Posterior cingulate gyrus (tissue), 11 donors: ENCODE measurements at places on chromosomes 13 and 19.
A peak's percentile ranks its signal among the peaks of the same experiment; 100 is the strongest.

DNA sequence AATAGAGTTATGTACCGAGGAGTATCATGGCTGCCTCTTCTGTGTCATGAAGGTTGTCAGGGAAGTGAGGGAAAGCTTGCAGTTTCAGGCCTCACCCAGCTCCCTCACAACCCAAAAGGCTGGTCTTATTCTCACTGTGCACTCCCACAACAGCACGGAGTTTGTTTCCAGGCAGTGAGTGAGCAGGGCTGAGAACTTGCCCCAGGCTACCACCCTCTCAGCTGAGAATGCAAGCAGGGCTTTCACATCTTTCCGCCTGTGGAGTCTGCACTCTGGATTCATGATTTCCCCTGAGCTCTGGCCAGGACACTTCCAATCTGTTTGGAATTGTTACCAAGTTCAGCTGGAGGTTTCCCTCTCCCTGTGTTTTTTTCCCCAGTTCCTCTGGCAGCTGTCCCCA is 2284.7 kb upstream of the PCDH20 start:
- no peak for DNase-seq

GRCh38 chr13:97198753-97199152 is 23.4 kb upstream of the MBNL2 start:
- no peak for DNase-seq

- DNase-seq, result no peak
These were observed 70.5 kb downstream of the ZNF568 start for GRCh38 chr19:36986601-36987000.

DNA sequence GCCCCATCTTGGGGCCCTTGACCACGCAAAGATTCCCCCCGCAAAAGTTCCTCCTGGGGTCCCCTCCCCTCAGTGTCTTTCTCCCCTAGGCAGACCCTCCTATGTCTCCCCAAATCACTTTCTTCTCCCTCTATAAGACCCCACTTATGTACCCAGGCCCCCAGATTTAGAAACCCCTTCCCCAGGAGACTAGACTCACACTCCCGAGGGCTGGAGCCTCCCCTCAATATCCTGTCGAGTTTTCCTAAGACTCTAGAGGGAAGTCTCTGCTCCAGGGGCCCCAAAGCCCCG is 1.4 kb downstream of the SLC1A5 start:
- no peak for DNase-seq

- peak; percentile 45 for DNase-seq
These were observed 572 bp upstream of the FKBP8 start for GRCh38 chr19:18543814-18544475.

DNA sequence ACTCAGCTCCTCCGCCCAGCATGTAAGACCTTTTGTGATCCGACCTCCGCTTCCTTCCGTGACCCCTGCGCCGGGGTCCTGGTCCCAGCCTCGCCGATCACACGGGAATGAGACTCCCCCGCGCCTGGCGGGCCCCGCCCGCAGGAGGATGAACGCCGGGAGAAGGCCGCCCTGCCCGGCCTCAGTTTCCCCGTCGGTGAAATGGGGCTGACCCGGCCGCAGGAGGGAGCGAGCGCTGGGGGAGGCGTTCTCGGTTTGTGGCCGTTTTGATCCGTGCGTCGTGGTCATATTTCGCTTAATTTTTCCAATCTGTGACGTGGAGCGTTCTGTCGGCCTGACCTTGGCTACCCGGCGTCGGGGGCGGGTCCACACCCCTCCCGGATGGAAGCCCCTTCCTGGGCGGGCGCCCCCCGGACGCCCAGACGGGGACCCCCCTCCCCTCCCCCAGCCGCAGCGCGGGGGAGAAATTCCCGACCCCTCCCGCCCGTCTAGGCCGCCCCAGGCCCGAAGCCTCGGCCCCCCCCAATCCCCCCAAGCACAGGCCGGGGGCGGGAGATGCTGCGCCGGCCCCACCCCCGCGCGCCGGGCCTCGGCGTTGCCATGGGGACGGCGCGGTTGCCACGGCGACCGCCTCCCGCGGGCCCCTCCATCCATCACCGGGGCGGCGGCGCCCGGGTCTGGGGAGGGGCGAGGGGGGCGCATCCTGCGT is 11.1 kb downstream of the PALM start:
- DNase-seq, result peak; percentile 37

- no peak for DNase-seq
These were observed 20.7 kb downstream of the MAP4K1 start for GRCh38 chr19:38597075-38597474.

- no peak for DNase-seq
These were observed 1.3 kb downstream of the SHISA7 start for GRCh38 chr19:55441692-55442321.

GRCh38 chr13:86920961-86921360 is 750.2 kb upstream of the SLITRK5 start:
- DNase-seq, result no peak

DNA sequence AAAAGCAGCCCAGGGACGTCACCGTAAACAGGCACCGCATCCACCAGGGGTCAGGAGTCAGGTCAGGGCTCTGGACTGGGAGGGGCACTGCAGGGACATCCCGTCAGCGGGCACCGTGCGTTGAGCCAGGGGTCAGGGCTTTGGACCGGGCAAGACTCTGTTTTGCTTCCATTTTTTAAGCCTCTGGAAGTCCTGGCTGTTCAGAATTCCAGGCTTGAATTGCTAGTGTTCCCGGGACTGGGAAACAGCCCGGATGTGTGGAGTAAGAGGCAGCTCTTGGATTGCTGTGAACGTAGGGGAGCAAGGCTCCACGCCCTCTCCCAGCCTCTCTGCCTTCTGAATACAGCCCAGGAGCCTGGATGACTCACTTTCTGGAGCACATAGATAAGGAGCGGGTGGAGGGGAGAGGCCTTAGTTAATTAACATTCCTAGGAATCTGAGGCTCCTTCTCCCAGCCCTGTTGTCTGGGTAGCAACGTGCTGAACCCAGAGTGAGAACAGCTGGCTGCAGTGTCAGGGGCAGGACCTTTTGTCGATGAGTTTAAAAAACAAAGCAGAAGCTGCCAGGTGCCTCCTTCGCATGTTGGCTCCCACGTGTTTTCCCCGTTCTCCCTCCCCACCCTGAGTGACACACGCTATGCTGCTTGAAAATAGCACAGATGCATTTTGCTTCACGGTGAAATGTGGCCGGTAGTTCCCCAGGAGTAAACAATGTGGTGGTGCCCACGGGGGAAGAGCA is 21.9 kb downstream of the ATP11A start:
- peak; percentile 92 for DNase-seq

- DNase-seq, result no peak
These were observed 1.7 kb downstream of the NR2F6 start for GRCh38 chr19:17243830-17244617.

DNA sequence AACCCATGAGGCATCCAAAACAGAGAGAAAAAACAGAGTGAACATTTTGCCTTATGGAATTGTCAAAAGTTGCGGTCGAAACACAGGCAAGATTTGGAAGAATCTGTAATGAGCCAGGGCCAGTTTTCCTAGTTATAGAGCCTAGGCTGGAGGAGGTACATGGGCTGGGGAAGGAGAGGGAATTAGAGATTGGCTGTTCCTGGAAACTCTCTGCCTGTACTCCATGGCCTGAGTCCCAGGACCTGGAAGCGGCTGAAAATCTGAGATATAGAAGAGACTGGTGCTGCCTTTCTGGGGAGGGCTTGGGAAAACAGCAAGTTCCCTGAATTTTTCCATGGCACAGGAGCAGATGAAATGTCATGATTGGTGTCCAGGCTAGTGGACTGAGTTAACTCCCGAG is 122.8 kb upstream of the KLF12 start:
- no peak for DNase-seq

GRCh38 chr13:30224732-30225131 is 82.6 kb downstream of the KATNAL1 start:
- no peak for DNase-seq

DNA sequence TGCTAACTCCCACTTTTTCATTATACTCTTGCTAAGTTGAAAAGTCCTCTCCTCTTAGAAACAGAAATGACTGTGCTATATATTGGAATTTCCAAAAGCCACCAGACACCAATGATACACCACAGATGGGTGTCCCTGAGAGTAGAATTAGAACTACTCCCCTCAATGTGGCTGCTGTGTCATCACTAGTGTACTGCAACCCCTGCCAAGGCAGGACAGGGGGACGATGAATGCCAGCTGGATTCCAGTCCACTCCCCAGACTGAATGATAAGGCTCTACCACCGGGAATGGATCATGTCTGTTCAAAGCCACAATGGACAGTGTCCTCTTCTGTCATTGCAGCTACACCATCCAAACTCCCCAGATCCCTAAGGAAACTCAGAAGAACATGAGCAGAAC is 69.7 kb upstream of the EDNRB start:
- no peak for DNase-seq

DNA sequence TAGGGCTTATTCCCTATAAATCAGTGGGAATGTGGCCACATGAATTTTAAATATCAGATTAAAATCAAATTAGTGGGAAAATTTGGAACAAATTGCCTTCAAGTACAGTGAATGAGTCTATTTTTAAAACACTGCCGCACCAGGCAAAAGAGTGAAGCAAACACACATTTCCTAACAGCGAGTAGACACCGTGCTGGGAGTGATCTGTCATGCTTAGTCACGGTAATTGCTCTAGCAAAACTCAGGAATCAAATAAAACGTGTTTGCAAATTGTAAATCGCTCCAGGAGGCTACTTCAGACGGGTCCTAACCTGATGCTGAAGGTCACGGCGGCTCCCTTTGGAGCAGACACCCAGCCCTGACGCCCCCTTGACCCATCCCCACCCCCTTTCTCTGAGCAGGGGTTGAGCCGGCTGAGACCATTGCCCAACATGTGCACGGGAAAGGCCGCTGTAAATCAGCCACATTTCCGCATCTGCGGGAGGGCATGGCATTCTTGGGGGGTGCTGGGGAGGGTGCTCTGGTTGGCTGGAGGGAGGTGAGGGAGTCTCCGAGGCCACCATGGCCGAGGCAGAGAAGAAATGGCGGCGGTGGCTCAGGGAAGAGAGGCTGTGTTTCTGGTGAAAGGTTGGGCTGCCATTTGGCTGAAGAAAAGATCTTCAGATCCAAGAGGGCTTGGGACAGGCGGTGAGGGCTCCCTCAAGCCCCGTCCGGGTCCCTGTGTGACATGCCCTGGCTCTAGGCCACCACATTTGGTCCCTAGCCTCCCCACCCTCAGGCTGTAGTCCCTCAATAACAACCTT is 8.9 kb downstream of the CEBPA start:
- no peak for DNase-seq

GRCh38 chr19:17687857-17688784 is at the start of gene UNC13A:
TSS of gene UNC13A (minus strand) at chr19:17688354. CDS start at chr19:17688199, 155 bp downstream.
- DNase-seq, result peak; percentile 76

DNA sequence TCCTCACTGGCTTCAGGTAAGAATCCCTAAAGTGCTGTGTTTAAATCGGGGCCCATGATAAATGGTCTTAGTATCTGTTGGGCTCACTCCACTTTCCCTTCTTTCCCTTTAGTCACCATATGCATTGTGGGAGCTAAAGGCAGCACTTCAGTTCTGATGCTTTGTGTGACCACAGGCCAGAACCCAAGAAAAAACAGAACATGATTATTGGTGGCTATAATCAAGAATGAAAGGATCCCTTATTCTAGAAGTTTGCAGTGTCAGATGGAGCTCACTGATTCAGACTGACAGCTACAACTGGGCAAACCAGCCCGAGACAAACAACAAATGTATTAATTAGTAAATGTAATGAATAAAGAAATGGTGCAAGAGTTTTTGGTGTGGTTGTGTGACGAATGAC is 57.3 kb upstream of the POMP start:
- DNase-seq, result no peak

DNA sequence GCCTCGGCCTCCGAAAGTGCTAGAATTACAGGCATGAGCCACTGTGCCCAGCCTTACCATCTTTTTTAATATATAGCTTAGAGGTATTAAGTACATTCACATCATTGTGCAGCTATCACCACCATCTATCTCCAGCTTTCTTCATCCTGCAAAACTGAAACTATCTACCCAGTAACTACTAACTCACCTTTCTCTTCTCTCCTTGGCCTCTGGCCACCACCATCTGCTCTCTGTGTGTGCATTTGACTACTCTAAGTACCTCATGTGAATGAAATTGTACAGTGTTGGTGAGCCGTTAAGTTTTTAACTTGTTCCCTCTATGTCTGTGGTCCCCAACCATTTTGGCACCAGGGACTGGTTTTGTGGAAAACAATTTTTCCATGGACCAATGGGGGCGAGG is 56.1 kb downstream of the CDK8 start:
- no peak for DNase-seq

DNA sequence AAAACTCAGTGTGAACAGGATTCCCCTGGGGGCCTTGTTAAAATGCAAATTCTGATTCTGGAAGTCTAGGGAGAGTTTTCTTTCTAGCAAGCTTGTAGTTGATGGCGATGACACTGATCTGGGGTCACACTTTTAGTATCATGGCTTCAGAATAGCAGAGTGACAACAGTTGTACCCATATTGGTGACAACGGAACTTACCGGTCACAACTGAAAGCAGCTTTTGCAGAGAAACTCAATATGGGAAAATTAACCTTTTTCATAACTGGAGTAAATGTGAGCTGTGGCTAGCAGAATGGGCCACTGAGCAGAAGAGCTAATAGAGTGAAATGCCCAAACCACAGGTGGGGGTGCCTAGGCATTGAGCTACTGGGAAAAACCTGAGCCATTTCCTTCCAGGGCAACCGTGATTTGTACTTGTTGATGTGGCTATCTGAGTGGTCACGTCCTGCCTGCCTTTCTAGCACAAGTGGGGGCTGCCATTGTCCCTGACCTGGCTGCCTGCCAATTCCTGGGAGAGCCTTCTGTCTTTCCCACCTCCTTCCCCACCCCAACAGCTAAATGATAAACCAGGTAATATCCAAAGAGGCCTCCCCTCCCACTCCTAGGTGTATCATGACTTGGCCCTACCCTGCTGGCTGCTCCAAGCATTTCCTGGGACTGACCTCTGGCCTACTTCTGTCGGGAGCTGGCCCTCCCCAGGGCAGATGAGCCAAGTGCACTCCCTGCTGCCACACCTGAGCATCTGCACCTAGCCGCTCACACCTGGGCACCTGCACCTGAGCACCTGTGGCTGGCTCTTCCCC is 1.7 kb upstream of the SLC10A2 start:
- no peak for DNase-seq

GRCh38 chr13:75702476-75702875 is 66.3 kb downstream of the LMO7 start:
- no peak for DNase-seq

GRCh38 chr19:13060233-13060963 is 42.3 kb downstream of the LYL1 start:
- no peak for DNase-seq

- DNase-seq, result no peak
These were observed 110.2 kb downstream of the KLF5 start for GRCh38 chr13:73168953-73169401.

- no peak for DNase-seq
These were observed 820.2 kb downstream of the GPC5 start for GRCh38 chr13:92218615-92219014.
